Activated T-helper 1 cell treated with anti-CD3 and anti-CD28 coated beads, Interleukin-2, amount 50 U/mL, for 16 hours (primary cell): ENCODE measurements at places on chromosomes 12 and 14.

DNA sequence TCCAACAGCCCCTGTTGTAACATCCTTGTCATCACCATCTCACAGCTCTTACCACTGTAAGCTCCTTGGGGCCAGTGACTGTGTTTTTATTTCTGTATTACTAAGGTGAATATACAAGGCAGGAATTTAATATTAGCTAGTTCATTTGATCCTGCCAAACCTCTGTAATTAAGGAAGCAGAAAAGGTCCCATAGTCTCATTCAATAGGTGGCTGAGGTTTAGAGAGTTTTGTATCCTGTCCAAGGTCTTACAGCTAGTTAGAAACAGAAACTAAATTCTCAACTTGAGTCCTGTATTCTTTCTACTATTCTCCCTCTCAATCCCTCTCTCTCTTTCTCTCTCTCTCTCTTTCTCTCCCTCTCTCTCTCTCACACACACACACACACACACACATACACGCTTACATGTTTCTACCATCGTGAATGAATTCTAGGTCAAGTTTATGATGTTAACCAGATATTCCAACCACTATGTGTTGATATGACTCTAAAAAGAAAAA, 543 bp upstream of the GLIPR1 start:
- DNase-seq: no peak

DNA sequence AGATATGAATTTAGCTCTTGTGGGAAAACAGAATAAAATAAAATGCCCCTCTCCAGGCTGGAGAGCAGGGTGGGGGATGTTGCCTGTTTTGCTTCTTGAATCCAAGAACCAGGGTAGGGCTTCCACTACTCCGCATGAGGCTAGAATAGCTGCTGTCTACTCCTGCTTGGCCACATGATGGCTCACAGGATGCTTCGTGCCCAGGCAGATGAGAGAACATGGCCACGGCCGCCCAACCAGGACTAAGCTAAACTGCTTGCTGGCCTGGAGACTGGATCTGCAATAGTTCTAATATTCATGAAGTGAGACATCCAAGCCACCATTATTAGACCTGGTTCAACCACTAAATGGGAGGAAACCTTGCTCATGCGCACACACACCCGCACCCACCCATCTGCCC, 122.2 kb upstream of the METAP2 start:
- DNase-seq: no peak

- DNase-seq: no peak
Measured at GRCh38 chr14:51465486-51465885, 186.2 kb upstream of the FRMD6 start.

DNA sequence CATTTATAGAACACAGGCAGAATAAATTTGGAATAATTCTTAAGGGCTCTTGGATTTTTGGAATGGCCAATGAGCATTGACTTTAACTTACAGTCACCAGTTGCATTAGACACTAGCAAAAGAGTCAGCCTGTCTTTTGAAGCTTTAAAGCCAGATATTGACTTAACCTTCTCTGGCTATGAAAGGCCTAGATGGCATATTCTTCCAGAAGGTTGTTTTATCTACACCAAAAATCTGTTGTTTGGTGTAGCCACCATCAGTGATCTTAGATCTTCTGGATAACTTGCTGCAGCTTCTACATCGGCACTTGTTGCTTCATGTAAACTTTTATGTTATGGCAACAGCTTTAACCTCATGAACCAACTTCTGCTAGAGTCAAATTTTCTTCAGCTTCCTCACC, 10.4 kb downstream of the PCNX1 start:
- DNase-seq: no peak

DNA sequence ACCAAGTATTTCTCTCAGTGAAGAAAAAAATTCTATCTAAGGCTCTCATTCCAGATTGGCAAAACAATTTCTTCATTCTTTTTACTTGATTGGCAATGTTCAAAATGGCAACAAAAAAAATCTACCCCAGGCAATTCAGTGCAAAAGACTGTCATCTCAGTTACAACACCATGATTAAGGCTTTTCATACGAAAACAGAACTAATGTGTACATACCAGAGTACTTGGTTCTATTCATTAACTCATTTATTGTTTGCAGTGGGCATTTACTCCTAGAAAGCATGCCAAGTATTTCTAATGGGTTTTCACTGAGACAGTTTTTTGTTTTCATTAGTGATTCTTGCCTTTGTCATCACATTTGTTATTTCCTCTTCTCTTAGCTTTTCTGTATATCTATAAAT, 33.0 kb downstream of the DBX2 start:
- no peak for DNase-seq

GRCh38 chr14:96215452-96216244, 11.0 kb downstream of the BDKRB2 start:
- no peak for DNase-seq

- DNase-seq: no peak
Measured at GRCh38 chr12:57726151-57726883, 12.2 kb downstream of the AGAP2 start.

GRCh38 chr14:85578930-85579329, 49.0 kb downstream of the FLRT2 start:
- DNase-seq: no peak
